SHP77 treated with DMSO at 0.1 percent for 48 hours (cell line): ENCODE measurements at places on chromosomes 7 and 10.

DNA sequence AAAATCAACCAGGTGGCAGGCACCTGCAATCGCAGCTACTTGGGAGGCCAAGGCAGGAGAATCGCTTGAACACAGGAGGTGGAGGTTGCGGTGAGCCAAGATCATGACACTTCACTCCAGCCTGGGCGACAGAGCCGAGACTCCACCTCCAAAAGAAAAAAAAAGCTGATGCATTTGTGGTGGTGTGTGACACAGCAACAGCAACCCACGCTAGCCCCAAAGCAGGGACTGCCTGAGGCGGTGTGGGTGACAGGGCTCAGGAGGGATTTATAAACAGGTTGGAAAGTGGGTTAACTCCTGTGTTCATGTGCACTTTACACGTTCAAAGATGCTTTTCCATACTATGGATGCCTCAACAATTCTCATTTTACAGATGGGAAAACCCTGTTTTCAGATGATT, 395.9 kb upstream of the PODXL start:
- DNase-seq: no peak

DNA sequence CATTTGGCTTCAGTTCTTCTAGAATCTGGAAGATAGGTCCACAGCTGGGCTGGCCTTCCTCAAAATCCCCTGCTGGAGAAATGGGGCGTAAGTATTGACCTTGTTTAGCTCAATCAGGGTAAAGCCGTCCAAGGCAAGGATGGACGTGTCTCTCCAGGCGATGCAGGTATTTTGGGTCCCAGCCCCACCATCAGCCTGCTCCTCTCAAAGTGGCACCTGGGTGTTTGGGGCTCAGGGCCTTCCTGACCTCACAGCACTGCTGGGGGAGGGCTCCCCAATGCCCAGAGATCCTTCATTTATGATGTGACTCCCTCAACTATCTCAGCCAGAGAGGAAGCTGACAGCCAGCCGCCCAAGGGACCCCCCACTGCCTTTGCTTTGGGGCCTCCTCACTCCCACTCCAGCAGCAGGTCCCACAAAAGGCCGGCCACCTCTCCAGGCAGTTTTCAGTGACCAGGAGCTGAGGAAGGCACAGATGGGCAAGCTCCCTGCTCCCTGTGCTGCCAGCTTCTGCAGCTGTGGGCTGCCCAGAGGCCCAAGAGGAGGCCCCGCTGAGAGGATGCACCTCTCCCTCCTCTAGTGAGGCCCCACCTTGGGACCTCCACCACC, 140.0 kb upstream of the TCERG1L start:
- DNase-seq: no peak

DNA sequence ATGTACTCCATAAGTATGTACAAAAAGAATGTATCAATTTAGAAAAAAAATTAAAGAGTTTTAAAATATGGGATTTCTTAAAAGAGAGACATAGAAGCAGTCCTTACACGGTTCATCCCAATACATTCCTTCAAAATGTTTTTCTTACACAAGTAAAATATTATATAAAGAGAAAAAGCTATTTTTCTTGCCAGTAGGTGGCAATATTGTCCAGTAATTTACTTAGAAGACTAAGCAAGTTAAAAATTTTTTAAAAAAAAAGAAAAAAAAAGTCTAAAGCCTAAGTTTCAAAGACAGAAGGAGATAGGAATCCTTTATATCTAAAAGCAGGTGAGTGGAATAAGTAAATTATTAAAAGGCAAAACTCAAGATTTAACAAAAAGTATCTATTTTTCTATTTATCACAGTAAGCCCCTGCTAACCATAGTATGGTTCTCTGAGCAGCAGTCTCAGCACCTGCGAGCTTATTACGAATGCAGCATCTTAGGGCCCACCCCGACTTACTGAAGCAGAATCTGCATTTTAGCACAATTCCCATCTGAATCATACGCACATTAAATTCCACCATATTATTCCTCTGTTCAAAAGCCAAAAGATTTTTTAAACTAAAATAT, 240.6 kb downstream of the DGKI start:
- no peak for DNase-seq

- DNase-seq: no peak
Measured at GRCh38 chr7:158706273-158706704, 1.7 kb upstream of the NCAPG2 start.
